ENCODE measurements at places on chromosomes 3 and 15.

DNA sequence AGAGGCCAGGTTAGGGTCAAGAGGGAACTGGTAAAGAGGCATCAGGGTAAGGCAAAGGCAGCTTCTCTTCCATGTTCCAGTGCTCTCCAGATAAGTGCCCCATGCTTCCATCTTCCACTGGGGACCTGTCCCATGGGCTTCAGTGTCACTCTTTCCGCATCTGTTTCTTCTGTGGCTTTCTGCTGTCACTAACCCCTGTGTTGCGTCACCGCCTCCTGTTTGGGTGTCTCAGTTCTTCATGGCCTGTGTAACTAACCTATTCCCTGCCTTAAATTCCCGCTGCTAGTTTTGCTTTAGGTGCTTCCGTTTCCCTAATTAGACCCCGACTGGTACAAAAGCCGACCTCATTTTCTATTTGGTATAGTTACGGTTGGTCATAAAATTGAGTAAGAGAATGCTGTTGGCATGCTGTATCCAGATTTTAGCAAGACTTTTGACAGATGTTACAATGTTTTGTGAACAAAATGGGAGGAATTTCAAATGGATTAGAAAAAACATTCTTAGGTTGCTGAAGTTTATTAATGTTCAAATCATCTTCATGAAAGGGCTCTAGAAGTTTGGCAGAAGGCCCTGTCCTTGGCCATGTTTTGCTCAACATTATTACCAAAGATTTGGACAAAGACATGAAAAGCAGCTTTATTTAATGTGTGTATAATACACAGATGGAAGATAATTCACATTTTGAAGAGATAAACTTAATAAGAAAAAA is 245.3 kb downstream of the BBX start:
- DNase-seq = no peak

- no peak for DNase-seq
These were observed 107.2 kb downstream of the ARPP21 start for GRCh38 chr3:35746492-35746891.

- no peak for DNase-seq
These were observed 37.9 kb upstream of the TSC22D2 start for GRCh38 chr3:150370122-150370602.

DNA sequence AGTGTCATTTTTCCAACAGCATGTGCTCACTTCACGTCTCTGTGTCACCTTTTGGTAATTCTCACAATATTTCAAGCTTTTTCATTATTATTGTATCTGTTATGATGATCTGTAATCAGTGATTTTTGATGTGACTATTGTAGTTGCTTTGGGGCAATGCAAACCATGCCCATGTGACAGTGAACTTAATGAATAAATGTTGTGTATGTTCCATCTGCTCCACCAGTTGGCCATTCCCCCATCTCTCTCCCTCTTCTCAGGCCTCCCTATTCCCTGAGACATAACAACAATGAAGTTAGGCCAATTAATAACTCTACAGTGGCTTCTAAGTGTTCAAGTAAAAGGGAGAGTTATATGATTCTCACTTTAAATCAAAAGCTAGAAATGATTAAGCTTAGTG is 32.5 kb upstream of the TBC1D23 start:
- DNase-seq = no peak

GRCh38 chr3:47722859-47723258 is 58.8 kb downstream of the SMARCC1 start:
- no peak for DNase-seq

DNA sequence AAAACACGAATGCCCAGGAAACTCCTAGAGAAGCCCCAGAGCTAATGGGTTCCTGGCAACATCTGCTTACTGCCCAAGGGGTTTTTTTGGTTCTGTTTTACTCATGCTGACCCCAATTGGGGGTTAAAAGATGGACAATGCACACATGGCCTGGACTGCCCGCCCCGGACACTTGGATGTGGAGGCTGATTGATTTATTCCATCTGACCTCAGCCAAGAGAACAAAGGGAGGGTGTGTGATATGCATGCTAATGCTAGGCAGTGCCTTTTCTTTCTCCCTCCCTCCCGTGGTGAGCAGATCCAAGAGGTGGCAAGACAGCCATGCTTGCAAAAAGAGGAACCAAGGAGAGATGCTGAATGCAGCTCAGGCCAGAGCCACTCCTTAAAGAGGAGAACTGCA is 3.3 kb upstream of the LRTM1 start:
- DNase-seq = no peak

- DNase-seq = no peak
These were observed 4.9 kb downstream of the HDAC11 start for GRCh38 chr3:13484851-13485590.

DNA sequence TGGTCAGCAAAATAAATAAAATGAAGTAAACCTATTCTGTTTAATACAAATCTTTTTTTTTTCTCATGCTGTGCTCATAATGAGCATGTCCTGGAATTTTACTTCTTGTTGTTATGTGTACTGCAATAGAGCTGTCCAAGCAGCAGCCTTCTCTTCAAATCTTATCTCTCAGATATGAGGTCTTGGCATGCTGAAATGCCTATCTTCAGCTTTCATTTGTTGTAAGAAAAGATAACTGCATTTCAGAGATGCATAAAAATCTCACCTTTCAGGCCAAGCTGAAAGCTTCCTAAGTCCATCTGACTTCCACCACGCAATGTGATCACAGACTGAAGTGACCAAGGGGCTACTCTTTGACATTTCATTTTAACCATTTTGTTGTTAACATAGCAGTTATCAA is 43.5 kb upstream of the LRRC3B start:
- no peak for DNase-seq

DNA sequence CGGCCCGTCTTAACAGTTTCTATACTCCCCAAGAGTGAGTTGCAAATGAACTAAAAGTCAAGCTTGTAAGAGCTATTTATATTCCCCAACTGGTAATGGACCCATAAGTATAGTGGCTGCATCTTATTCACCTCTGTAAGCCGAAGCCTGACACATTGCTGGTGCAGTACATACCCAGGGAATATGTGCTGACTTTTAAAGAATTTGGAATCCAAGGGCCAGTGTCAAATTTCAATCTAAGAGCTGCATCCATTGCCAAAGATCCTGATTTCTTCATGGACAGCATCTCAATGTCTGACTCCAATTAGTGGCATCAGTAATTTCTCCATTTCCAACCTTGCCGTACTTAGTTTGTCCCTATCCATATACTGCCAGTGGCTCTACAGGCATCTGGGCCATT is 42.0 kb downstream of the FRMD4B start:
- no peak for DNase-seq

GRCh38 chr3:54146506-54147239 is 24.3 kb downstream of the CACNA2D3 start:
- DNase-seq = peak; percentile 19

GRCh38 chr3:168709073-168709472 is 613.3 kb upstream of the GOLIM4 start:
- peak; percentile 77 for DNase-seq

DNA sequence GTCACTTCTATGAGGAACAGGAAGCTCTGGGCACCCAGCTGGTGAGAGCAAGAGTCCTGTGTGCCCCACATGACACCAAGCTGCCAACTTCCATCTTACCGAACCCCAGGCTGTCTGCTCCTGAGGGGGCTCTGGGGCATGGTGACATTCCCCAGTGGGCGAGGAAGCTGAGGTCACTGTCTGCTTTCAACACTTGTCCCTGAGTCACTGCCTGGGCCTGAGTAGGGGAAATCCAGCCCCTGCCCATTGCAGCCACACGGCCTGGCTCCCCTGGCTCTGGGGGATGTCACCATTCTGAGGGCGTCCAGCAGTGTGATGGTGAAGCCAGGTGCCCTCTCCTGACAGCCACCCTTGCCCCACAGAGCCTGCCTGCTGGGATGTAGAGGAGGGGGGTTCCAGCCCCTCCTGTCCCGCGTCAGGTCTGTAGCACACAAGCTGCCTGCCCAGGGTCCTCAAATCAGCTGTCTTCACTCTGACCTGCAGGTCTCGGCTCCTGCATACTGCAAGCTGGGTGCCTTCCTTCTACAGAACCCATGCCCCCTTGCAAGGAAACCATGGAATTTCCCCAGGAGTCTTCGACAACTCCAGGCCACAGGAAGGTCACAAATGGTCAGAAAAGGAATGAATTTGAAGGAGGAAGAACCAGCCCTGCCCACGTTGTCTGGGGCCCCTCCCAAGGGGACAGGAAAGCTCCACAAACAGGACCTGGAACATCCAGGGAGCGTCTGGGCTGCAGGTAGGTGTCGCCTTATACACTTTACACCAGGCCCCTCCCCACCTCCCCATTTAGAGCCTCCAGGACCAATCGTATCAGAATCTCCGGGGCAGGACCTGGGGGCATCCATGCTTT is 69.9 kb upstream of the GATM start:
- DNase-seq = no peak

DNA sequence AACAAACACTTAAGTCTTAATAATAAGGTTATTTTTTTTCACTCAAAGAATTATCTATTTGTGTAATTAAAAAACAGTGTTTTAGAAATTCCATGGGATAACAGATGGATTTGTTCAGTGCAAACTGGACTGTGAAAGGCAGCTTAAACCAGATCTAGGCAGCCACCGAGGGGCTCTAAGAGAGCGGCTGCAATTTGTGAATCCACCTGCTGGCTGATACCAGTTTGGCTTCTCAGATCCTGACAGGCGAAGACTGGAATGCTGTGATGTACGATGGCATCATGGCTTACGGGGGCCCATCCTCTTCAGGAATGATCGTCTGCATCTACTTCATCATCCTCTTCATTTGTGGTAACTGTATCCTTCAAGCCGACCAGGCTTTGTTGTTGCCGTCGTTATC is 119.6 kb downstream of the CHDH start:
- no peak for DNase-seq

DNA sequence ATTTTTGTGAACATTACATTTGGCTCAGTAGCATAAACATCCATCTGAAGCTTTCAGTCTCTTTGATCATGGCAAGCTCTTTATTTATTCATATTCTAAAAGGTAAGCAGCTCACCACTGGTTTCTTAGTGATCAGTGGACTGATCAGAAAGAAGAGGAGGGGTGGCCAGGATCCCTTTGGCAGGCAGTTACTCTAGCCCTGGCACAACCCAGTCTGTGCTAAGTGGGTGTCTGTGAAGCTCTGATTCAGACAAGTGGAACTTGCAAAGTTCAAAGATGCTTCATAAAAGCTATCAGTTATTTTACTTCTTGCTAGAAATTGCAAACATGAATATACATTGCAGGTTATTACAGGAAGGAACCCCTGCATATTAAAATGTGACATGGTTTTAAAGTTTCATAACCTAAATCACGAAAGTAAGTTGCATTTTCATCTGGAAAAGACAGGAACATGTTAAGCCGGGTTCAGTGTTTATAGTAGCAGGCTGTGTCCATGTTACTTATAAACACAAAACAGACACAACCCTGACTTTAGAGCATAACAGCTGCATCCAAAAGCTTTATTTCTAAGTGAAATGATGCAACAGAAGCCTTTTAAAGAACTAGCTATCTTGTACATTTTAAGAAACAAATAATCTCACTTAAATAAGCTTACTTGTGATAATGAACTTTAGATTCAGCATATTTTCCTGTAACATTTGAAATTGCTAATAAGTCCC is 785.3 kb downstream of the MCTP2 start:
- no peak for DNase-seq

- no peak for DNase-seq
These were observed 417.7 kb upstream of the TBL1XR1 start for GRCh38 chr3:177615015-177615414.

DNA sequence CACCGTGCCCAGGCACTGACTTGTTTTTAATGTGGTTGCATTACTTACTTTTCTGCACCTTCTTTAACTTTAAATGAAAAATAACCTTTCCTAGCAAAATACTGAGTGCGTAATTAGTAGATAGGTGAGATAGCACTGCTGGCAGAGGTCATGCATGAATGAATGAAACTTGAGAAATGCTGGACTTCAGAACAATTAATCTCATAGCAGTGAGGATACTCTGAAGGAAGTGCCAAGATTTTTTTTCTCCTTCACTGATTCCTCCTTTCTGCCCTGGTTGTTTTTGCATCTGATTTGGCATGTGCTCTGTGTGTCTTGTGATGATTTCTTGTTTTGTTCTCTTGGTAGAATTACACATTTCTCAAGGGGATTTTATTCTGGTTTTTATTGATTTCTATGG is 378.9 kb downstream of the PTPRG start:
- DNase-seq = no peak

DNA sequence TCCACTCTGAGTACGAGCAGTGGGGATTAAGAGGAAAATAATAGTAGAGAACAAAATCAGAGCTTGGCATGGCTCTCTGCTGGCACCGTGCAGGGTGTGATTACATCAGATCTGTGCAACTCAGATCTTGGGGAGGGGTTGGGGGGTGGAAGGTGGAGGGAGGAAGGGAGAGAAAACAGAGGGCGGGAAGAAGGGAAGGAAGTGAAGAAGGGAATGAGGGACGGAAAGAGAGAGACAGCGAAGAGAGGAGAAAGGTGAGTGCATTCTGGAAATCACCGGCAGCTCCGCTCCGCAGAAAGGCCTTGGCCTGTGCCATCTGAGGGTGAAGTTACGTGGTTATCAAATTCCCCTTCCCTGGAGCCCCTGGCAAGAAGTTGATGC is 31.0 kb upstream of the ADAMTS17 start:
- no peak for DNase-seq

DNA sequence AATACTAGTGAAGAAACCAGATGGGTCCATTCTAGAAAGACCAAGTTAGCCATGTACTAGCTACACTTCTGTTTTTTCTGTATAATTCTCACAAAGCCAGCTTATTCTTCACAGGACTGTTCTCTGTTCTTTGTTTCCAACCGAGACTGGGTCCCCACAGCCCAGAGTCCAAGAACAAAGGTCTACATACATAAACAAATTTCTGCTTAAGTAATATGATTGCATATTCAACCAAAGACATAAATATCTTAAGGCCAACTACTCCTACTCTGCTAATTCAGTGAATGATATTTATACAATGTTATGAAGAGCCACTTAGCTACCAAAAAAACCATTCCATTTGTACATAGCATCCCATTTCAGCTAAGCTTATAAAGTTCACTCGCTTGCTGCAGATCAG is 299.8 kb upstream of the CCDC54 start:
- no peak for DNase-seq

- DNase-seq = peak; percentile 71
These were observed at the start of gene ARHGEF26 for GRCh38 chr3:154120961-154121700. ARHGEF26 (plus strand) TSS chr3:154121390; CDS start chr3:154121993, 603 bp downstream.

- DNase-seq = no peak
These were observed 33.5 kb upstream of the USP8 start for GRCh38 chr15:50390554-50391264.

GRCh38 chr3:151387842-151388241 is 3.3 kb upstream of the P2RY12 start:
- DNase-seq = no peak

- no peak for DNase-seq
These were observed 18.8 kb downstream of the ATP11B start for GRCh38 chr3:182812123-182812522.

DNA sequence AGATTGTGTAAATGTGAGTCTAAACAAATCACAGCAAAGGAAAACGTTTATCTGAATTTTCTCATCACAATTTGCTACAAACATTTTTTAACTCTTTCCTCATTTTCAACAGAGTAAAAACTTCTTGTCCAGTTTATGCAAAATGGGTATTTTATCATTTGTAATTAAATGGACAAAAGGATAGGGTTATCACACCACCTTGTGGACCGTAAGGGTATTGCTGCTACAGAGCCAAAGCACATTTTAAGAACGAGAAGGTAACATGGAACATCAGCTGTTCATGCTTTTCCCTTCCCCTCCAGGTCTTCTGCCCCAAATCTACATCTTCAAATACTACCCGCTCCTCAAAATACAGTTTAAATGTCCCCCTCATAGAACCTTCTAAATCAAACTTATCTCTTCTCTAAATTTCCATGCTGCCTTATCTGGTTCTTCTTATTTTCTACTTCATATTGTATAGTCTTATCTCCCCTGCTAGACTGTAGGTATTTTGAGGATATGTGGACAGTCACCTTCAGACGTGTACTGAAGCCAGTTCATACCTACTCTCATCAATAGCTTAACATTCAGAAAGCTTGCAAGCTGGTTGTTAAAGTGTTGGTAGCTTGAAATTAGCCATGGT is 12.8 kb upstream of the SETMAR start:
- no peak for DNase-seq
